ENCODE measurements at places on chromosomes 12 and 14.
A peak's percentile ranks its signal among the peaks of the same experiment; 100 is the strongest.

DNA sequence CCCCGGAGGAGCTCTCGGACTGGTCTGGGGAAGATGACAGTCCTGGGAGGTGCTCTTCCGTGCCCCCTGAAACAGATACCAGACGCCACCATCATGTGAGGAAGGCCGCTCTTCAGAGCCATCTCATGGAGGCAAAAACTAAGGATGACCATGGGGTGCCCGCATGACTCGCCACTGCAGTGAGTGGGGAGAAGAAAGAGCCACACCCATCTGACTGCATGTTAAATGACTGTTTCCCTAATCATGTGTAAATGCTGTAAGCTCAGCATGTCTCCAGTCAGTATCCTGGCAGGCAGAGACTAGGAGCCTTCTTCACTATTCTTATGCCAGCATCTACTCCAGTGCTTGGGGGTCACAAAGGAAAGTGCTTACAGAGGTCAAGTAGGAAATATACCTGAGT is 4.0 kb downstream of the STON2 start:
- DNase-seq = no peak

DNA sequence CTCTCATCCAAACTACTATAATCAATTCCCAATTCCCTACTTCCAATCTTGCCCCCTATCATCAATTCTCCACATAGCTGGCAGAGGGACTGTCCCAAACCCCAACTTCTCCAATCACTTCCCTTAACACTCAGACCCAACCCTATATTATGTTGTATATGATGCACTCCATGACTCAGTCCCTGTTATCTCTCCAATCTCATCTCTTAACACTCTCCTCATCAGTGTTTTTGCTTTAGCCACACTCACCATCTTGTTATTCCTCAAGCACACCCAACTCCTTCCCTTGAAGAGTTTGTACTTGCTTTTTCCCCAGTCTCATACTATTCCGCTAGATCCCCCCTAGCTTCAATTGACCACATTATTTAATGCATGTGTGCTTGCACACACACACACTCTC is 4.9 kb downstream of the RHOJ start:
- DNase-seq = no peak

DNA sequence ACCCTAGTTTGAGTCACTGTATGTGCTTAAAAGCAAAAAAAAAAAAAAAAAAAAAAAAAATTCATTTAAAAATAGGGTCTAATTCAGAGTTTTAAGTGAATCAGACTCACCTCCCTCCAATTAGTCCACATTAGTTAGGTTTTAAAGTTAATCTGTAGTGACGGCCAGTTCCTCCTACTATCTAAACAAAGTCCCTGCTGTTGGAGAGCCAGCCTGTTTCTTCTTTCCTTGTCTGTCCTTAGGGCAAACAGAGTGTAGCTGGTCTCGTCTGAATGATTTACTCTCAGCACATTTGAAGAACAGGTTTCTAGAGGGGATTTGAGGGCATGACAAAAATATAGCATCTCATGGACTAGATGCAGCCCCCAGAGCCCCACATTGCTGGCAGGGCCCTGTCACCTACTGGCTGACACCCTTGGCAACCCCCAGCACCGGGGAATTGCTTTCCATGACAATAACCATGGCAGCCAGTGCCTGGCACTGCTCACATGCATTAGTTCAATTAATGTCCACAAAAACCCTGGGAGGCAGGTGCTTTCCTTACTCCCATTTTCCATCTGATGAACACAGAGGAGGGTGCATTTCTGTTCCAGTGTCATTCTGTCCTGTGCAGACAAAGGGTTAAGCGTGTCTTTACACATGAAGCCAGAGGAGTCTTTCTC is 138.3 kb downstream of the PLXNC1 start:
- DNase-seq = no peak

DNA sequence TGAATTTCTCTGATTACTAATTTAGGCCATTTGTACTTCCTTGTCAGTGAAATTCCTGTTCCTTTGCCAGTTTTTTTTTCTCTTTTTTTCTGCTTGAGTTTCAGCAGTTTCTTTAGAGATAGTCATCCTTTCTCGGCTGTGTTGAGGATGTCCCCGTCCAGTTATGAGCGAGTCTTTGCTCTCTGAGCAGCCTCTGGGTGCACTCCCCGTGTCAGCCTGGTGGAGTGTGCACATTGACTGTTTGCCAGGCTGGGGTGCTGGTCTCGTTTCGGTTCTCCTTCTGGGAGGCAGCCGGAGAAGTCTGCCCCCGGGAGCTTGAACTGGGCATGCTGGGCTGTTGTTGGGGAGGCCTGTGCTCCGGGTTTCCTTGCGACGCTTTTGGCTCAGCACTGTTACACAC is 3.0 kb downstream of the PACS2 start:
- DNase-seq = no peak

DNA sequence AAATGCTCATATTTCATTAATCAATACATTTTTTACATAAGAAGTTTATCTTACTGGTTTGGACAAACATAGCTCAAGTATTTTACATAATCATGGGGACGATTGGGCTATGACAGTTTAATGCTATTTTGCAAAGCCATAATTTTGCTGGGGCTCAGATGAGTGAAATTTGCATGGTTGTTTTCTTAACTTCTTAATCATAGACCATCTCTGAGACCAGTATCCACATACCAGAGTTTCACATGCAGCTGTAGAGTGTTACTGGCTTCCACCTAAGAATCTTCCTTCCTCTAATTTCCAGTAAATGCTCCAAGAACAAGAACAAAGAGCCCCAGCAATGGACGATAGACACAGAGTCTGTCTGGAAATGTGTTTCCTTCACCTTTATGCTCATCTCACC is 303.0 kb upstream of the TMEM132C start:
- no peak for DNase-seq

DNA sequence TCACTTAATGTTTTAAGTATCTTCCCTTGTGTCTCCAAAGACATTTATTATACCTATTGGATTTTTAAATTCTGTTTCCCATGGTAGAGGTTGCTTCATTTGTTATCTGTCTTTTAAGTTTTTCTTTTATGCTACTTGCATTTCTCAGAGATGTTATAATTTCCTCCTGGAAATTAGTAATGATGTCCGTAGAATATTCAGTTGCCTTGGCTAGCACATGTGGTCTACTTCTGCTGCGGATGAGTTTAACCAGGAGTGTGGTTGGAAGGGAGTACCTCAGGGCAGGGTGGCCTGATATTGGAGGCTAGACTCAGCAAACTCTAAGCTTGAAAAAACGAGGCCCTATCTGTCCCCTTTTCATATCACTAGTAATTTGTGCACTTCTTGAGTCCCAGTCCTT is 8.8 kb upstream of the EVL start:
- DNase-seq = no peak

DNA sequence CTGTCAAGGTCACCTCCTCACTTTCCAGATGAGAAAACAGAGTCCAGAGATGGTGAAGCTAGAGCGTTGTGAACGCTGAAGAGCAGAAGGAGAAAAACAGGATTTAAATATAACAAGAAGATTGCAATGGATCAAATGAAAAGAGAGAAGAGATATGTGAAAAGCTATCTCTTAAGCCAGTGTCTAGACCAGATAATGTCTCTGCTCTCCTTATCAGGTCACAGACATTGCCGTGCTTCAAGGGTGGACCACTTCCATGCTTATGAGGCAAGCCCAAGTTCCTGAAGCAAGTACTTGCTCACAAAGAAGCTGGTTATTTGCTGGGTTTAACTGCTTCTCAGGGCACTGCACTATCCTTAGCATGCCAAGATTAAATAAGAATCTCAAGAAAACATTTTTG is 31.6 kb upstream of the FRS2 start:
- no peak for DNase-seq

- DNase-seq = no peak
Measured at GRCh38 chr12:52832985-52833905, 866 bp downstream of the KRT79 start.

GRCh38 chr12:1922985-1923384 is 4.5 kb upstream of the CACNA2D4 start:
- no peak for DNase-seq

DNA sequence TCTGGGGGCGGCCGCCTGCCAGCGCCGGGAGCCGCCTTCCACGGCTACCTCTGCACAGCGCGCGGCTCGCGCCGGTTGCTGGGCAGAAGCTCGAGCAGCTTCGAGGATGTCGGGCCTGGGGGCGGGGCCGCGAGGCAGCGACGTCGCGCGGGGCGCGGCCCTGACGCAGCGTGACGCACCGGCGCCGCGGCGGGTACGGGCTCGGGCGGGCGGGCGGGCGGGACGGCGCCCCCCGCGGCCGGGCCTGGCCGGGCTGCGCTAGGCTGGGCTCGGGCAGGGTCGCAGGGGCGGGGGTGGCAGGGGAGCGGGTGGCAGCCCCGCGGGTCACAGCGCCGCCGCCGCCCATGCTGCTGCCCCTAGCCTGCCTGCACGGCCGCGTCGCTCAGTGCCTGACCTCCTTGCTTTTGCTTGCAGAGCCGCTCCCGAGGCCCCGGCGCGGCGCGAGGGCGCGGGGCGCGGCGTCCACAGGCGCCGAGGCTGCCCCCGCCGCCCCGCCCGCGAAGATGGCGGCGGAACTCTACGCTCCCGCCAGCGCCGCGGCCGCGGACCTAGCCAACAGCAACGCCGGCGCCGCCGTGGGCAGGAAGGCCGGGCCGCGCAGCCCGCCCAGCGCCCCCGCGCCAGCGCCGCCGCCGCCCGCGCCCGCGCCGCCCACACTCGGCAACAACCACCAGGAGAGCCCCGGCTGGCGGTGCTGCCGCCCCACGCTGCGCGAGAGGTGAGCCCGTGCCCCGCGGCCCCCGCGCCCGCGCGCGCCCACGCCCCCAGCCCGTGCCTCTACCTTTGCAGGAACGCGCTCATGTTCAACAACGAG is at the start of gene BTBD6:
Gene BTBD6, plus strand, starts transcription at position 166 of the 814 bp plus-strand sequence. Its CDS starts 179 bp downstream, at position 345.
- DNase-seq = peak; percentile 82

- DNase-seq = no peak
Measured at GRCh38 chr12:128726886-128727285, 96.9 kb downstream of the SLC15A4 start.

- DNase-seq = no peak
Measured at GRCh38 chr14:92263681-92264080, 59.3 kb upstream of the SLC24A4 start.

DNA sequence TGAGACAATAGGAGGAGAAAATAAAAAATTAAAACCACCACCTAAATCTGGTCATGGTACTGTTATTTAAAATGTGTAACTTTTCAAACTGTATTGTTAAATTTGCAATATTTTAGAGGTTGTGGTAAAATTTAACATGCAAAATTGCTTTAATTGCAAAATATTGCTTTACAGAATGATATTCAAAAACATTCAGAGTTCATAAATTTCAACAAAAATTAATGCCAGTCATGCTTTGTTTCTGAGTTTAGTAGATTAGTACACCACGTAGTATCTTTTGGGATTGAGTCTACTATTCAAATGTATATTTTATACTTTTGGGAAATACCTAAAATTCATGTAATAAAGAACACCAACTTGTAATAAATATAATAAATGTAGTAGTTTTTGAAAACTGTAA is 18.3 kb downstream of the ETFRF1 start:
- no peak for DNase-seq

GRCh38 chr12:82803201-82803600 is 116.5 kb downstream of the TMTC2 start:
- no peak for DNase-seq

GRCh38 chr14:66746316-66747006 is 238.5 kb downstream of the GPHN start:
- DNase-seq = no peak
